Cortex of kidney (tissue), 1 donor: ENCODE measurements at places on chromosomes 11 and 22.

DNA sequence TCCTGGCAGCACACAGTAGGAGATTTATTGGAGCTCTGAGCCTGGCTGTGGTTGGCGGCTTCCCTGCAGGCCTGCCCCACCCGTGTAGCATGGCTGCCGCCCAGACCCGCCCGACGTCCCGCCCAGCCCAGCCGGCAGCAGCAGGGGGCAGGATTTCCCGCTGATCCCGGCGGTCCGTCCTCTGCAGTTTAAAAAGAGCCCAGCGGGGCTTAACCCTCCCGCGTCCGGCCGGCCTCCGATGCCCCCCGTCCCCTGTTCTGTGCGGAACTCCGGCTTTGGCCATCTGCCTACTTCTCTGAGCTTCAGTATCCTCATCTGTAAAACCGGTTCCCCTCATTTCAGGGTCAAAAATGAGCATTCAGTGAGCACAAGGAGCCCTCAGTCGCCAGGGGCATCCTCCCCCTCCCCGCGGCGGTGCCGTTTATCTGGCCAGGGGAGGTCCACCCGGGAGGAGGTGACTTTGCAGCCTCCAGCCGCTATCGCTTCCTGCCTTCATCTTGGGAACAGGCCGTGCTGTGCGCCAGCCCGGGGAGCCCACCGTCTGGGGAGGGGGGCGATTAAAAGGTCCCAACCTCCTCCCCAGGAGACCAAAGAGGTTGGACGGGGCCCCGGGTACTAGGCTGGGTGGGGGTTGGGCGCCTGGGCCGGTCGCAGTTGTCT lies at the start of gene GAS2L1:
Gene GAS2L1, plus strand, starts transcription at position 476 of the 660 bp plus-strand sequence. CDS start 1,456 bp downstream, outside the sequence.
- DNase-seq, result no peak

- DNase-seq, result no peak
Observed at GRCh38 chr22:37248251-37248650, 4.2 kb upstream of the RAC2 start.

- no peak for DNase-seq
Observed at GRCh38 chr11:115745610-115746512, 241.6 kb upstream of the CADM1 start.

DNA sequence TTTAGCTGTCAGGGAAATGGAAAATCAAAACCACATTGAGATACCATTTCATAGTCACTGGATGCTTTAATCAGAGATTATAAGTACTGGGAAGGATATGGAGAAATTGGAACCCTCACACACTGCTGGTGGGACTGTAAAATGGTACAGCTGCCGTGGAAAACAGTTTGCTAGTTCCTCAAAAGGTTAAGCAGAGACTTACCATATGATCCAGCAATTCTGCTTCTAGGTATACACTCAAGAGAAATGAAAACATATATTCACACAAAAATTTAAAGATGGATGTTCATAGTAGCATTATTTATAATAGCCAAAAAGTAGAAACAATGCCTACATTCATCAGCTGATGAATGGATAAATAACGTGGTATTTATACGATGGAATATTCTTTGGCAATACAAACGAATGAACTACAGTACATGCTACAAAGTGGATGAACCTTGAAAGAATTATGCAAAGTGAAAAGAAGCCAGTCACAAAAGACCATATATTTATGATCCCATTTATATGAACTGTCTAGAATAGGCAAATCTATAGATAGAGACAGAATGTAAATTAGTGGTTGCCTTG lies 23.0 kb downstream of the RNF121 start:
- no peak for DNase-seq

- DNase-seq, result no peak
Observed at GRCh38 chr11:63503492-63503891, 2.4 kb upstream of the LGALS12 start.

DNA sequence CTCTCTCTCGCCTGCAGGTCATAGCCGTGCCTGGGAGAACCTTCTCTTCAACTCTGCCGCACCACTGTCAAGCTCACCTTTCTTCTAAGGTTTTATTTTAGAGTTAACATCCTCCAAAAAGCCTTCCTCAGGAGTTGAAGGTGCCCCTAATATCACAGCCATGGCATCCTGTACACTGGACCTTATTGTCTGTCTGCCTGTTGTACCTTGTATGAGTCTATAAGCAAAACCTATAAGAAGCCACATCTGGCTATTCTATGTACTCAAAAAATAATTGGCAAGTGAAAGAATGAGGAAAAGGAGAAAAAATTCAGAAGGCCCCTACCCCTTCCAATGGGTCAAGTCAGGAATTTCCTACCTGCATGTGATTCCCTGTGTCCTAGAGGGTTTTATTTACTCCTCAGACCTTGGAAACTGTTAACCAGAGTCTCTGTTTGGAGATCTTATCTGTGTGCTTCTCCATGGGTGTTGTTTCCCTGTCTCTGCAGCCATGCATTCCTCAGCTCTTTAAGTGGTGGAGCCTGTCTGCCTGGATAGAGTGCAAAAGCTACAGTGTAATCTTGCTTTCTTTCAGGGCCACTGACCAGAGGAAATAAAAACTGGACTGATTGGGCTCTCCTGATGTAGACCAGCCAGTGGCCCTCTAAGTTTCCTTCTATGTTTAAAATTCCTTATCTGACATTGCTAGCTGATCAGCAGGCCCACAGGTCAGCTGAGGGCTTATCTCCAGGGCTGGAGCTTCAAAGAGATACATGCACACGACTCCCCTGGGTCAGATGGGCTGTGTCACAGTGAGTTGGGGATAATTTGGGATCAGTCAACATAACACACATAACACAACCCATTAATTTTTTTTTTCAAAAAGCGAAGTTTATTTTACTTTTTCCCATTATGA lies 37.6 kb upstream of the TMEM135 start:
- DNase-seq, result no peak

- DNase-seq, result no peak
Observed at GRCh38 chr22:35479359-35479758, 61.3 kb upstream of the RASD2 start.

GRCh38 chr11:132111838-132112237 lies 741.4 kb downstream of the NTM start:
- no peak for DNase-seq
